ENCODE measurements at places on chromosomes 5 and 9.

- DNase-seq = no peak
Measured at GRCh38 chr5:156474251-156474650, 147.3 kb downstream of the SGCD start.

DNA sequence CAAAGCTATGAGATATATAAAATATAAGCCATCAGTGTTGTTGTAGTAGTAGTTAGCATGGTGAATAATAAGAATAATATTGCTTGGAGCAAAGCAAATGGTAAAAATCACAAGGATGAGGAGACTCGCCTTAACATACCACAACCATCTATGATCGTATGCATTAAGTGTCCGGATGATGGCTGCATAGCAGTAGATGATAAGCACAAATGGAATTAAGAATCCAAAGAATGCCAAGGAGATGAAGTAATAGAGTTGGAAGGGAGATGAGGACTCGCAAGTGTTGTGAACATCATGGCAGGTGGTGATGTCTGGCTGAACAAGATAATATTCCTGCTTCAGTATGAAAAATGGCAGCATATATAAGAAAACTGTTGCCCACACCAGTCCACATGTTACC lies 5.5 kb downstream of the F2RL2 start:
- no peak for DNase-seq

GRCh38 chr5:104347119-104347708 lies 784.6 kb upstream of the NUDT12 start:
- DNase-seq = no peak

- no peak for DNase-seq
Measured at GRCh38 chr5:133083901-133084300, 32.1 kb downstream of the HSPA4 start.

- DNase-seq = no peak
Measured at GRCh38 chr9:13552606-13553215, 273.2 kb upstream of the MPDZ start.

DNA sequence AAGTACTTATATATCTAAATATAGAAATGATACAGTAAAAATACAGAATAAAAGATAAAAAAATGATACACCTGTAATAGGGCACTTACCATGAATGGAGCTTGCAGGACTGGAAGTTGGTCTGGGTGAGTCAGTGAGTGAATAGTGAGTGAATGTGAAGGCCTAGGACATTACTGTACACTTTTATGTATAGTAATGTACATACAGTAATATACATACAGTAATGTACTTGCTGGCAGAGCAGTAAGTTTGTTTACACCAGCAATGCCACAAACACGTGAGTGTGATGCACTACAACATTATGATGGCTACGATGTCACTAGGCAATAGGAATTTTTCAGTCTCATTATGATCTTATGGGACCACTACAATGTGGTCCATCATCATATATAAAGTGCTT lies 34.2 kb downstream of the SUSD1 start:
- DNase-seq = no peak

DNA sequence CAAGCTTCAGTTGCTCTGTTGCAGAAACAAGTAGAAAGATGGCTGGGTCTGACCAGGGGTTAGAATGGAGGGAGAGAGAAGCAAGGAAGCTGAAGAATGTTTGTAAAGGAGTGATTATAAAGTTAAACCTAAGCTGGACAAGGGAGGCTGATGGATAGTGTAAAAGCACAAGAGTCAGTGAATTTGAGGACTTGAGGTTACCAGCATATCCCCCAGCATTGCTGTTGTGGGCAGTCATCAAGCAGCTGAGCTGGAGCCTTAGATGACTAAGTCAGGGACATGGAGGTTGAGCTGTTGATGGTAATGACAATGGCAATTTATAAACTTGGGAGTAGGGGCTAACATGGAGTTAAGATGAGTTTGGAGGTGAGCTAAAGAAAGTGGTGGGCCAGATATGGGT lies 131.5 kb downstream of the ERCC6L2 start:
- no peak for DNase-seq

- no peak for DNase-seq
Measured at GRCh38 chr9:7148243-7148765, 390.5 kb downstream of the KDM4C start.

DNA sequence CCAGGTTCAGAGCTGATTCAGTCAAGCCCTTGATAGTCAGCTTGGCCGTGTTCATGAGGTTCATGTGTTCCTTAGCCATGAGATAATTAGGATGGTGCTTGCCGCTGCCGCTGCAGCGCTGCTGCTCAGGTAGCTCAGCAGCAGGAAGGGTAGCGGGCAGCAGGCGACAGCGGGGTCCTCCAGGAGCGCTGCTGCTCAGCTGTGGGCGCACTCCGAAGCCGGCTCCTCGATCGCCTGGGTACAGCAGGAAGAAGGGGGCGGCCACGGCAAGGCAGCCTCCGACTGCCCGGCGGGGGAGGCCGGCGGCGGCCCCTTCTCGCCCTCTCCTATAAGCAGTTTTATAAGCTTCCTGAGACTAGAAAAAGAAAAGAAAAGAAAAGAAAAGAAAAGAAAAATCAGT lies 1253.6 kb downstream of the EFNA5 start:
- no peak for DNase-seq

- no peak for DNase-seq
Measured at GRCh38 chr5:173778784-173779304, 109.3 kb upstream of the CPEB4 start.

- DNase-seq = no peak
Measured at GRCh38 chr5:109170629-109171350, 239.0 kb downstream of the PJA2 start.

DNA sequence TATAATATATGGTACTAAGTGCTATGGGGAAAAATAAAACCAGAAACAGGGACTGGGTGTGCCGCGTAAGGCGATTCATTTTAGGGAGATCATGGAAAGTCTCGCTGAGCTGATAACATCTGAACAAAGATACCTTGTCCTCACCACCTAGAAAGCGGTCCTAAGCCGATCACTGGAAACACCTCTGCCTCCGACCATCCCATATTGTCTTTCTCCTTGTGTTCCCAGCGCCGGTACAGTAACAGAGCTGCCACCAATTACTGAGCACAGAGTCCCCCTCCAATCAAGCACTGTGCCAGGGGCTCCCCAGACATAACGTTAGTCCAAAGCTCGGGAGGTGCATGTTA lies 704 bp downstream of the CCDC112 start:
- DNase-seq = no peak

- no peak for DNase-seq
Measured at GRCh38 chr9:77667151-77667550, 19.0 kb upstream of the GNA14 start.

- DNase-seq = no peak
Measured at GRCh38 chr5:106361905-106362304, 1308.8 kb downstream of the EFNA5 start.

DNA sequence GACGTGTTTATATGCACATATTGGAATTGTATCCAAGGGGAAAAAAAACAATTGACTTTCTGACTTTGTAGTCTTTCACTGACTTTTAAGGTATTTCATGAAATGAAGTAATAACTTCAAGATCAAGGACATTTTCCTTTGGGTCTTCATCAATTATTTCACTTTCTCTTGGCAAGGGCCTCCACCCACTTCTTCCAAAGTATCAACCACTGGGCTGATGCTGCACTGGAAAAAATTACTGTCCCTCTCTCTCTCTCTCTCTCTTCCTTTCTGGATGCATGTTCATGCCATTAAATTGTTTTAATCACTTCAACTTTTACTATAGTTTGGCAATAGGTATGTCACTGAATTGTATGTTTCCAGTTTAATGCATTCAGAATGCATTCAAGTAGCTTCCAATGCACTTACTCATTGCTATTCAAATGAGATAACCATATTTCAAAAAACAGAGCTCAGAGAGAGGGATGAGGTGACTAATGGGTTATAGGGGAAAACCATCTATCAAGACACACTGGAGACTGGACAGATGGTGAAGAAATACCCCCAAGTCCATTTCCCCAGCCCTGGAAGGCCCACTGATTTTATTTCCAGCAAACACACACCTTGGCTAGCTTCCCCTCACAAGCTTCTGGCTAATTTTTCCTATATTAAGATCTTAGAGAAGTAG lies 585.3 kb downstream of the EBF1 start:
- no peak for DNase-seq

GRCh38 chr5:102418531-102418930 lies 80.3 kb downstream of the SLCO6A1 start:
- no peak for DNase-seq

DNA sequence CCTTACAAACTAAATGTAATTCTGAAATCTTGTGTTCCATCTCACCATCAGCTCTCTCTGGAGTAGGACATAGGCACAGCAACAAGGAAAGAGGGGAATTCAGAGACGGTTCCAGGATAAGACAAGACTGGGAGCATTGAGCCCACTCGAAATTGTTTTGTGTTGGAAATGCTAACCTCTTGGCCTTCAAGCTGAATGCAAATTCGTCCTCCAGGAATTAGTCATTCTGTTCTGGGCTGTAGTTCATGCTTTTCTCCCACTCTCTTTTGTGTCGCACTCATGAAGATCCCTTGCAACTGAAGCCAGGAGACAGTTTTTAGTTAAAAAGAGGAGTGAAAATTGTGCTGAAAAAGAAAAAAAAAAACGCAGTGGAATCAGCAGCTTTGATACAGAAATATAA lies 121.7 kb upstream of the SEMA6A start:
- no peak for DNase-seq

DNA sequence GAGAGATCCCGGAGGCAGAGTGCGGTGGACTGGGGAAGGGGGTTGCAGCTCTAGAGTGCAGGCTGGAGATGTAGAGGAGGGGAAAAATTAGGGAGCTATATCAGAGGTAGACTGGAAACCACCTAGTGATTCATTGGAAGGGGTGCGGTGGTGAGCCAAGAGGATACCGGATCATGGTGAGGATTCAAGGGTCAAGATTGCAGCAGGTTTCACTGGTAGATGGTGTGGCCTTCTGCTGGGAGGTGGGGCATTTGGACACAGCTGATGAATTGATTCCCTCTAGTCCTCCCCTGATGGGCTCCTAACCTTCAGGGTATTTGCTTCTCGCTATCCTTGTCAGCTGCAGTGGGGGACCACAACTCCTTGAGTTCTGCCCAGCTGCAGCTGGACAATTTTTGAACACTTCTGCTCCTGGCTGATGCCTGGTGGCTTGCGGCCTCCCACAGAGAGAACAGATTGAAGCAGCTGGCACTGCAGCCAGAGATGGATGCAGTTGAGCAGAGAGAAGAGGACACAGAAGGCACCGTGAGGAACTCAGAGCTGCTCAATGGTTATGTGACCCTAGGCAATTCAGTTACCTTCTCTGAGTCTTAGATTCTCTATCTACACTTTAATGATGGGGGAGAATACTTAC lies 134.4 kb upstream of the ABCA1 start:
- DNase-seq = no peak

- no peak for DNase-seq
Measured at GRCh38 chr5:166602271-166602670, 1689.2 kb upstream of the WWC1 start.

GRCh38 chr9:126390923-126391322 lies 64.3 kb downstream of the MVB12B start:
- no peak for DNase-seq

DNA sequence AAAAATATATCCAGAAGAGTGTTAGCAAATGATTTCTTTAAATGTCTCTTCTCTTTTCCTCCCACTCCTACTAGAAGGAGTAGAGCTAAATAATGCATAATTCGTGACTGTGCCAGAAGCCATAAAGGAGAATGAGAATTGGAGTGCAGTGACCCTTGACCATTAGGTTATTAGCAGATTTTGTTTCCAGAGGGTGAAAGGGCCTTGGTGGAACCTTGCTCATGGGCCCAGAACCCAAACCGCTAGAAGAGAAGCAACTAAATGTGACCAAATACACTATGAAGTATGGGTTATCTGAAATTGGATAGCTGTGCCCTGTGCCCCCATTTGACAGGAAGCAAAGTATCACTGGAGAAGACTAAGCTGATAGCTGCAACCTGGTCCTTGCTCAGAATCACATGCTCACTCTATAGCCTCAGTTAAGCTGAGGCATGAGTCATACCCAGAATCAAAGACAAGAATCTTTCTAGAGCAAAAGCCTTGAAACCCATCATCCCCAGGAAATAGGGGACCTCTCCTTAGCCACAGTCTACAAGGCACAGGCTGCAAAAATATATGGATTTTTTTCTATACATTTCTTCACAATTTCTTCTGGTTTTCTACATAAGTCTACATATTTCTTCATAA lies 36.3 kb downstream of the CAPSL start:
- DNase-seq = no peak

DNA sequence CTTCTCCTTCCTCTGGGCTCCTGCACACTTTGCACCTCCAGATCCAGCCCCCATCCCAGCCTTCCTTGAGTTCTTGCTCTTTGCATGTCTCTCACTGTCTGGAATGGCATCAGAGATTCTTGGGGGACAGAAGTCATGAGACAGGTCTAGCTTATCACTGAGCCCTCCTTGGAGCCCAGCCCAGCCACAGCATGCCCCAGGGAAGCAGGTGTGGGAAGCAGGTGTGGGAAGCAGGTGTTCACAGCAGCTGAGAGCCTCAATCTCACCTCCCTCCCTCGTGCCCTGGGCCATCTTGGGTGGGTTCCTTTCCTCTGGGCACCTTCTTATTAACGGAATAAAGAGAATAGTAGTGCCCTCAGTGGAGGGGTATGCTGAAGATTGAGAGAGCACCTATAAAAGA lies 27.2 kb downstream of the SLC6A7 start:
- DNase-seq = no peak

DNA sequence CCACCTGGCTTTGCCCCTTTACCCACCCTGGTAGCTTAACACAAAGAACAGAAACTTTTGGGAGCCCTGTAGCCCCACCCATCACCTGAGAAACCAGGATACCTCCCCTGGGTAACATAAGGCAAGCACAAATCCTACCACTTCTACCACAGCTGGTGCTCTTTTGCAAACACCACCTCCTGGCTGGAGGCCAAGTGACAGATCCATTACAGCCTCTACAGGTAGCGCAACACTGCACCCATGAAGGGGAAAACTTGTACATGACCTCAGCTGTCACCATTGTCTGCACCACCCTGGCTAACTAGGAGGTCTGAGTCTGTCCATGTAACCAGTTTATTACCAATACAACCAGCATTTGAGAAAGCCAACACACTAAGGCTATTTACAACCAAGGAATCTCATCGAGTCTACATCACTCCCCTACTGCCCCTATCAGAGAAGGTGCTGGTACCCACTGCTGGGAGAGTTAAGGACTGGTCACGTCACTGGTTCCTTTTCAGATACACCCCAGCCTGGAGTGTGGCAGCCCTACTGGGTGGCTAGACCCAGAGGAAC lies 128.6 kb downstream of the PJA2 start:
- no peak for DNase-seq

DNA sequence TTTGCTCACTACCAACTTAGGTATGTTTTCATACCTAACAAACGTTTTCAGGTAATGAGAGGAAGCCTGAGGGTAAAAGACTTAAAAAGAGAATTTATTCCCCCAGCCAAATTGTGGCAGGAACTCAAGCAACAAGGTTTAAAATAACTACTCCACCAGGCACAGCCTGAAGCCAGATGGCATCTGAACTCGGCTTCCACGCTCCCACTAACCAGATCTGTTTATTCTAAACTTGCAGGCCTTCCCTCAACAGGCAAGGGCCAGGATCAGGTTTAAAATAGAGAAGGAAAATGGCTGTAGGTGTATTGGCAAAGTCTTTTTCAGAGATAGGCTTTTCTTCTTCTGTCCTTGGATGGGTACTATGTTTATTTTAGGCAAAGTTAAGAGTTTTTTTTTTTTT lies 89.4 kb downstream of the OTULIN start:
- DNase-seq = no peak

Data from activated gamma-delta T cell treated with Interleukin-2 at 50 U/mL for 16 hours (primary cell).